ENCODE measurements at places on chromosomes 11 and 22. TPM values are rescaled to one million over a fixed set of nuclear protein-coding genes. Genes with fewer than 3 reads are reported as not detected.

IMMP1L gene
- 19.8 TPM for total RNA-seq

PTDSS2 gene
- total RNA-seq, result 56.1 TPM

- H3K4me1 ChIP-seq, result peaks cover 39% of the 10 kb centered on the region
- H3K4me3 ChIP-seq, result peak within 1 kb of the TSS; percentile 90
- H3K27ac ChIP-seq, result peak within 1 kb of the TSS; percentile 93
- H3K36me3 ChIP-seq, result peaks cover 12% of the 10 kb centered on the region
- DNase-seq, result peak; percentile 95
Measured at GRCh38 chr11:64246871-64247728, at the start of gene PPP1R14B. TSS of gene PPP1R14B (minus strand) at chr11:64246943. CDS start at chr11:64246673, 270 bp downstream.

- no peak overlapping the region for H3K27ac ChIP-seq
- no peaks in the 10 kb centered on the region for H3K36me3 ChIP-seq
- no peak overlapping the region for H3K4me3 ChIP-seq
- DNase-seq, result peak; percentile 64
- H3K4me1 ChIP-seq, result no peaks in the 10 kb centered on the region
Measured at GRCh38 chr11:119447664-119448242, 24.8 kb upstream of the THY1 start.

DNA sequence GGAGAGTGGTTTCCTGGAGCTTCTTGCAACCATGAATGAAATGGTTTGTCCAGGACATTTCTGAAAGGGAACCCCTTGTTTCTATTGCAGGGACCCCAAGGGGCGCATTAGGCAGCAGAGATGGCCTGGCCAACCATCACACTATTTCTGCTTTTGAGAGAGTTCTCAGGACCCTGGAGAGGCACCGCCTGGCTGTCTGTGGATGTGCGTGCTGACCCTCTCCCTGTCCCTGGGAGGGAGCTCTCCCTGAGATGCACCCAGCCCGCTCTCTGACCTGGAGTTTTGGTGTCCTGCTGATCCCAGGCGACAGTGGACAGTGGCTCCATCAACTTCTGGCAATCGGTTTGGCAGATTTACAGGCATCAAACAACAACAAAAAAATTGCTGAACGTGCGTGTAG is 80.3 kb upstream of the SLC22A12 start:
- peaks cover 58% of the 10 kb centered on the region for H3K27me3 ChIP-seq
- no peak for DNase-seq
- no peak overlapping the region for H3K4me3 ChIP-seq
- H3K27ac ChIP-seq, result no peak overlapping the region
- H3K4me1 ChIP-seq, result no peaks in the 10 kb centered on the region

GRCh38 chr11:45079943-45080719 is 66.3 kb upstream of the PRDM11 start:
- DNase-seq, result no peak
- H3K27ac ChIP-seq, result no peak overlapping the region
- no peak overlapping the region for H3K4me3 ChIP-seq
- H3K36me3 ChIP-seq, result no peaks in the 10 kb centered on the region
- H3K4me1 ChIP-seq, result peaks cover 42% of the 10 kb centered on the region

DNA sequence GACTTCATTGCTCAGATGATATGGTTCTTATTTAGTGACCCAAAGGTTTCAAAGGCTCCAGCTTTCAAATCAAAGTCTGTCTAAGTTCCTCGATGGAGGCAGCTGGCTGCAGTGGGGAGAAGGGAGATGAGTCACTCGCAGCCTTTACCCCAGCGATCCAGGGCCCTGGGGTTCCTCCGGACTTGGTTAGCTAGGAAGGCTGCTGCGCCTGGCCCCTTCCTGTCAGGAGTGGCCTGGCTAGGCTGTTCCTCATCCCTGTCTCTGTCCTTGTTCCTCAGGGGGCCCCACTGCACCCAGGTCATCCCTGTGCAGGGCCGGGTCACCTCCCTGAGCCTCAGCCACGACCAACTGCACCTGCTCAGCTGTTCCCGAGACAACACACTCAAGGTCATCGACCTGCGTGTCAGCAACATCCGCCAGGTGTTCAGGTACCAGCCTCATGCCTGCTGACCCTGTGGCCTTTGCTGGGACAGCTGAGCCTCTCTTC is 13.9 kb downstream of the ATG16L2 start:
- DNase-seq, result no peak
- no peaks in the 10 kb centered on the region for H3K27me3 ChIP-seq
- H3K4me3 ChIP-seq, result no peak overlapping the region
- H3K4me1 ChIP-seq, result peaks cover 12% of the 10 kb centered on the region
